IMR-90 (cell line): ENCODE measurements at places on chromosomes 7 and 10. TPM values are rescaled to one million over a fixed set of nuclear protein-coding genes. Genes with fewer than 3 reads are reported as not detected.

DNA sequence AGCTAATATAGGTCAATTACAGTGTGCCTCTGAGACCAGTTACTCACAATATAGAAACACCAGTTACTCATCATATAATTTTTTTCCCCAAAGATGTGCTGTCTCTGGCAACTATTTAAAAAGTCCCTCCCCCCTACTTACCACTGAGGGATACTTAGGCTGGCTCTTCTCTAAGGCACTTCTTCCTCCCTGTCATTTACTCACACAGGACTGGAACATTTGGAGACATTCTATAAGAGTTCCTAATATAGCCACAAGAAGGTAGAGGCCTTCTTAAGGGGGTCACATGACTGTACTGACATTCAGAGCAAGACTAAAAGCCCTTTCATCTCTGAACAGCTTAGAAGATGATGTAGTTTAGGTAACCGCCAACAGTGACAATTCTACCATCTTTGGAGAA is 44.4 kb upstream of the SLIT1 start:
- H3K27ac ChIP-seq, result no peak overlapping the region
- peaks cover 3% of the 10 kb centered on the region; the same call in 1 of the 2 replicates for H3K4me1 ChIP-seq
- peak; percentile 68 for DNase-seq
- no peaks in the 10 kb centered on the region for H3K36me3 ChIP-seq
- no peaks in the 10 kb centered on the region for H3K27me3 ChIP-seq

Gene TMEM236
- total RNA-seq, result not detected in 2 replicates

DNA sequence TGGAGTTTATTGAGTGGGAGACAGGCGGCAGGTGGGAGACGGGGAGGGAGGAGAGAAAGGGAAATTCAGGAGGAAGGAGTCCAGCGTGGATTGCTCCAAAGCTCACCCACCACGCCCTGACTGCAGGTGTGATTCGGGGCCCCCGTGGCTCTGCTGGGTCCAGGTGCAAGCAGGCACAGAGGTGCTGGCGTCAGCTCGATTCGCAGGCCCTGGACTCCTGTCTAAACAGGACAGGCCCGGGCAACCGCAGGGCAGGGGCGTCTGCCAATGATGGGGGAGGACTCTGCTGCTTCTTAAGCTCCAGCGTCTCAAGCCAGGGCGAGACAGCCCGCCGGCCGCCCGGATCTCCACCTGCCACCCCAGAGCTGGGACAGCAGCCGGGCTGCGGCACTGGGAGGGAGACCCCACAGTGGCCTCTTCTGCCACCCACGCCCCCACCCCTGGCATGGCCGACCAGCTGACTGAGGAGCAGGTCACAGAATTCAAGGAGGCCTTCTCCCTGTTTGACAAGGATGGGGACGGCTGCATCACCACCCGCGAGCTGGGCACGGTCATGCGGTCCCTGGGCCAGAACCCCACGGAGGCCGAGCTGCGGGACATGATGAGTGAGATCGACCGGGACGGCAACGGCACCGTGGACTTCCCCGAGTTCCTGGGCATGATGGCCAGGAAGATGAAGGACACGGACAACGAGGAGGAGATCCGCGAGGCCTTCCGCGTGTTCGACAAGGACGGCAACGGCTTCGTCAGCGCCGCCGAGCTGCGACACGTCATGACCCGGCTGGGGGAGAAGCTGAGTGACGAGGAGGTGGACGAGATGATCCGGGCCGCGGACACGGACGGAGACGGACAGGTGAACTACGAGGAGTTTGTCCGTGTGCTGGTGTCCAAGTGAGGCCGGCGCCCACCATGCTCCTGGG is at the start of gene CALML3:
Gene CALML3, plus strand, starts transcription at position 321 of the 920 bp plus-strand sequence. Its CDS starts 125 bp downstream, at position 446.
- peaks cover 5% of the 10 kb centered on the region for H3K27me3 ChIP-seq
- DNase-seq, result no peak
- H3K4me1 ChIP-seq, result no peaks in the 10 kb centered on the region
- no peak within 1 kb of the TSS for H3K27ac ChIP-seq

- no peak overlapping the region for H3K27ac ChIP-seq
- no peak overlapping the region for H3K4me3 ChIP-seq
- H3K27me3 ChIP-seq, result peaks cover 1% of the 10 kb centered on the region; the same call in 1 of the 2 replicates
- H3K36me3 ChIP-seq, result no peaks in the 10 kb centered on the region
Measured at GRCh38 chr7:106178593-106179134, 66.6 kb upstream of the SYPL1 start.

GRCh38 chr7:149846021-149846420 is 7.8 kb downstream of the ZNF862 start:
- no peaks in the 10 kb centered on the region for H3K27me3 ChIP-seq
- no peak for DNase-seq
- peak overlapping the region; percentile 26; the same call in 1 of the 2 replicates for H3K27ac ChIP-seq
- H3K4me3 ChIP-seq, result no peak overlapping the region

Gene LRRD1
- under 0.01 TPM in 2 replicates for total RNA-seq

DNA sequence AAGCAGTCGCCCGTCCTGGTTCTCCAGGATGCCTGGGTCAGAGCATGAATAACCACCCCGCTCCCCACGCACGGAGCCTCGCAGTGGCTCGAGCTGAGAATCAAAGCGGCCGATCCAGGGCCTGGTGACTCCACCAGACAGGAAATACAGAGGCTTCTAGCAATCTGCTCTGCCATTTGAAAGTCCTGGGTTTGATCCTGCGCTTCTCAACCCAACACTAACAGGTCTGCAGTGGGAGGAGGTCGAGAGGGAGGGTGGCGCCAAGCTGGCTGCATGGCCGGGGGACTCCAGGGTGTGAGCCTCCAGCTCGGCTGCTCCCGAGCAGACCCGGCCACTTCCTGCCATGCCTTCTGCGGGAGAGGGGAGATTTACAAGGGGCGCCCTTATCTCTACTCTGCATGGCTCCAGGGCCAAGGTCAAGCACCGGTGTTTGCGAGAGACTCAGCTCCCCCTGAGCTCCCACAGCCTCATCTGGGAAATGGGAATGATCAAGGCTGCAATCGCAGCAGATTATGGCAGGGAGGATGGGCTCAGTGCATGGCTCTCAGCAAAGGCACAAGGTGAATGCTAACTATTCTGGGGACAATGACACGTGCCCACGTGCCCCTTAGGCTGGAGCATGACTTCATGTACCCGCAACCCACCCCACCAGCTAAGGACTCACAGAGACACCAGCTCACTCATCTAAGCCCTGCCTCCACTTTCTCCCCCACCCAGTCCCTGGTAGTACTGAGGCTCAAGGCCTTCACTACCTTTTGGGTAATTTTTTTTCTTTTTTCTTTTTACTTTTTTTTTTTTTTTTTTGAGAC is 73.9 kb upstream of the TNRC18 start:
- H3K27ac ChIP-seq, result no peak overlapping the region
- peaks cover 37% of the 10 kb centered on the region for H3K36me3 ChIP-seq
- DNase-seq, result no peak
- no peaks in the 10 kb centered on the region for H3K27me3 ChIP-seq
- H3K4me1 ChIP-seq, result peaks cover 6% of the 10 kb centered on the region

DNA sequence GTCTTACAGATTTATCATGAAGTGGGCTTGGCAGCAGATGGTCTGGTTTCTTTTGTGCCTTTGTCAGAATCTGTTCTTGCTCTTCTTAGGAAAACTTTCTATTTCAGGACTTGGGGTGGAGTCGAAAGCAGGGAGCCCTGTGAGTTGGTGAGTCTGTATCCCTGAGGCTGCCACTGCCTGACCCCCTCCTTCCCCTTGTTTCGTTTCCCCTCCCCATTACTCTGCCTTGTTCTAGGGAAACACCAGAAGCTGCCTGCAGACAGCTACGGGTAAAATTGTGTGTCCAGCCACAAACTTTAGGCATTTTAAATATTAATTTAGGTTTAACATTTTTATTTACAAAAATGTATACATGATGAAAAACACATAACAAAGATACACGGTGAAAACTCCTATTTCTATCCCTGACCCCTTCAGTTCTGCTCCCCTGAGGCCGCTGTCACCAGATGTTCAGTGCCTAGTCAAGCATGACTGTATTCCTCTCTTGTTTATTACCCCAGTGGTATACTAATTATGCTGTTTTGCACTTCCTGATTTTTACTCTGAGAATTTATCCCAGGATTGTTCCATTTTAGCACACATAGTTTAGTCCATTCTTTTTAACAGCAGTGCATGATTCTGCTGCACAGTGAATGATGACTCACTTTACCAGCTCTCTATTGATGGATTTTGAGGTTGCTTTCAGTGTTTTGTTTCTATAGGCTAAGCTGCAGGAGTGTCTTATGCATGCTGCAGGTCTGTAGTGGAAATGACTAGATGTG is 9.1 kb downstream of the TSPAN14 start:
- no peak overlapping the region for H3K4me3 ChIP-seq
- peaks cover 50% of the 10 kb centered on the region for H3K4me1 ChIP-seq
- peak overlapping the region; percentile 69; the same call in 1 of the 2 replicates for H3K27ac ChIP-seq
- H3K27me3 ChIP-seq, result no peaks in the 10 kb centered on the region

GRCh38 chr10:11150879-11151415 is 133.3 kb downstream of the CELF2 start:
- H3K4me3 ChIP-seq, result no peak overlapping the region
- no peaks in the 10 kb centered on the region for H3K27me3 ChIP-seq
- no peak overlapping the region for H3K27ac ChIP-seq
- H3K4me1 ChIP-seq, result peaks cover 2% of the 10 kb centered on the region; the same call in 1 of the 2 replicates

GRCh38 chr7:43658718-43659548 is 70.4 kb downstream of the COA1 start:
- no peaks in the 10 kb centered on the region for H3K27me3 ChIP-seq
- H3K27ac ChIP-seq, result peak overlapping the region; percentile 70
- H3K4me1 ChIP-seq, result peaks cover 12% of the 10 kb centered on the region
- peaks cover 3% of the 10 kb centered on the region; the same call in 1 of the 2 replicates for H3K36me3 ChIP-seq
- peak; percentile 93 for DNase-seq
- H3K4me3 ChIP-seq, result no peak overlapping the region

- H3K27ac ChIP-seq, result peak overlapping the region; percentile 86
- H3K4me1 ChIP-seq, result peaks cover 38% of the 10 kb centered on the region
- no peak overlapping the region for H3K4me3 ChIP-seq
- DNase-seq, result peak; percentile 61
- H3K27me3 ChIP-seq, result no peaks in the 10 kb centered on the region
Measured at GRCh38 chr7:139683137-139683921, 94.5 kb downstream of the HIPK2 start.

- no peaks in the 10 kb centered on the region for H3K36me3 ChIP-seq
- no peaks in the 10 kb centered on the region for H3K27me3 ChIP-seq
Measured at GRCh38 chr7:159042103-159042502, 102.6 kb downstream of the VIPR2 start.

Gene PIK3CG
- under 0.01 TPM in 2 replicates for total RNA-seq

- no peak overlapping the region for H3K4me3 ChIP-seq
- peak overlapping the region; percentile 56; the same call in 1 of the 2 replicates for H3K27ac ChIP-seq
- DNase-seq, result peak; percentile 73
- H3K27me3 ChIP-seq, result no peaks in the 10 kb centered on the region
- H3K4me1 ChIP-seq, result peaks cover 2% of the 10 kb centered on the region; the same call in 1 of the 2 replicates
Measured at GRCh38 chr10:67549390-67549789, 146.6 kb downstream of the CTNNA3 start.

DNA sequence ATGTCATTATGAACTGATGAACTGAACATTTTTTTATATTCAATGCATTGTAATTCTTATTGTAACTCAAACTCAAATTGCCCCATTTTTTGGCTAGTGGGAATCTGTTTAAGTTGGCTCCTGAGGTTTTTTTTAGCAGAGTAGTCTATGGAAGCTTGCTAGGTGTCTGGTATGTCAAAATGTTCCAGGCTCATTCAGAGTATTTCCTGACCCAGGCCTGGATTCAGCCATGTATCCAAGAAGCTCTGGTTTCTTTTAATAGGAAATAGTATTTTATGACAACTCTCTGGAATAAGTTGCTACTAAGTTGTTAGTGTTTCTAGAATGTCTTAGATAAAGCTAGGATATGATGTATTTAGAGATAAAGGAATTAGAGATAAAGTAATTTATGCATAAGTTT is 288.0 kb downstream of the ARL4A start:
- H3K4me3 ChIP-seq, result no peak overlapping the region
- no peaks in the 10 kb centered on the region for H3K27me3 ChIP-seq
- no peaks in the 10 kb centered on the region for H3K4me1 ChIP-seq
- H3K36me3 ChIP-seq, result no peaks in the 10 kb centered on the region

DNA sequence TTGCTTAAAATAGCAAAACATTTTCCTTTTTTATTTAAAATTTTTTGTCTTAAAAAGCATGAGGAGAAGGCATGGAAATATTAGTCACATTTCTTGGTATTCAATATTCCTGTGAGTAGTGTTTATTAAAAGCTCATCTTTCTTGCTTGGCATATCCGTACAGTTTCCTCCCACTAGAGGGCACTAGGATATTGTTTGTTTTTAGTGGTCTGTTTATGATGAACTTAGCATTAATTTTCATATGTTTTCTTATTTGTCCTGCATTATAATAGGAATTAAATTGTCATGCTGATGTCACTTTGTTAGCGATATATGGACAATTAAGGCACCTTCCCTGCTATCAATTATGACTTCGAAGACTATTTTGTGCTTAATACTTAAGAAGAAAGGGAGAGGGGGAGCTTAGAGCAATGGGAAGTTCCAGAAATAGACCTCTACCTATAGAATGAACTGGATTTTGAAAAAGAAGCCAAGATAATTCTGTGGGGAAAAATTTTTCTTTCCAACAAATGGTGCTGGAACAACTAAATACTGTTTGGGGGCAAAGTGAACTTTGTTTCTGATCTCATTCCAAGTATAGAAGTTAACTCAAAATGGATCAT is 91.0 kb upstream of the STRIP2 start:
- H3K4me1 ChIP-seq, result peaks cover 2% of the 10 kb centered on the region; the same call in 1 of the 2 replicates
- peak; percentile 75 for DNase-seq
- H3K27me3 ChIP-seq, result no peaks in the 10 kb centered on the region; the same call in 1 of the 2 replicates
- H3K27ac ChIP-seq, result no peak overlapping the region

DNA sequence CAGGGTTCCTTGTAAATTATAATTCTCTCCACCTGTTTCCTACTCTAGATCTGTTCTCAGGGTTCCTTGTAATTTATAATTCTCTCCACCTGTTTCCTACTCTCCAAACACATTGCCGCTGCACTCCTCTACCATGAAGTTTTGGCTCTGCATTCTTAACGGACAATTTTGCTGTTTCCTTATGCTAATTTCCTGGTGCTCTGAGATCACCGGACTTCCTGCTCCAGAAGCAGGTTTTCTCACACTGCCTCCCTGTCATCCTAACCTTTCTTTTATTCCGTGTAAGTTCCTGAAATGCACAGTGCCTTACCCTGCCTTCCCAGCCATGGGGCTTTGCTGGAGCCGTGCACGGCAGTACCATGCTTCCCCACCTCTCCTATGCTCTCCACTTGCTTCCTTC is 256.8 kb downstream of the PLXNA4 start:
- no peaks in the 10 kb centered on the region for H3K36me3 ChIP-seq
- no peak overlapping the region for H3K4me3 ChIP-seq
- DNase-seq, result no peak
- H3K27me3 ChIP-seq, result no peaks in the 10 kb centered on the region
- H3K27ac ChIP-seq, result no peak overlapping the region
- H3K4me1 ChIP-seq, result no peaks in the 10 kb centered on the region

Gene GPR26
- not detected in 2 replicates for total RNA-seq

DNA sequence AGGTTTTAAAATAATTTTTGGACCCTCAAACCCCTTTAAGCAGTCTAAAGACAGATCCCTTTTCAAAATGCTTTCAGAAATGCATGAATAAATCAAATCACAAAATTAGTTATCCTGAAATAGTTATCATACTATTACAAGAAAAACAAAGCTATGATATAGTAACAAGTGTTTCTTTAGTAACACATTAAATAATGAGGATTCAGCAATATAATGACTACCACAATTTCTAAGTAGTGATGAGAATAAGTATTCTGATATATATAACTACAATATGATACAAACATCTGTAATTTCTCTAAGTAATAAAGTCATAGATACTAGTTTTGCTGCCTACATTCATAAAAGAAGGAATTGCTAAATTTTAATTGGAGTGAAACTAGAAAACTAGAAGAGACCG is 53.0 kb upstream of the TMEM168 start:
- no peak for DNase-seq
- H3K36me3 ChIP-seq, result no peaks in the 10 kb centered on the region
